ENCODE measurements at places on chromosomes 3 and 15. TPM values are rescaled to one million over a fixed set of nuclear protein-coding genes. Genes with fewer than 3 reads are reported as not detected.

The PAQR5 gene
- 28.3 TPM for polyA plus RNA-seq

The PRKCI gene
- 66.2 TPM for polyA plus RNA-seq

The PLA2G4F gene
- polyA plus RNA-seq: 40.9 TPM

The EAF1 gene
- polyA plus RNA-seq: 15.7 TPM

The TMC3 gene
- polyA plus RNA-seq: 0.08 TPM

GRCh38 chr3:23961066-23961465 lies 16.0 kb downstream of the NR1D2 start:
- no peak for DNase-seq

DNA sequence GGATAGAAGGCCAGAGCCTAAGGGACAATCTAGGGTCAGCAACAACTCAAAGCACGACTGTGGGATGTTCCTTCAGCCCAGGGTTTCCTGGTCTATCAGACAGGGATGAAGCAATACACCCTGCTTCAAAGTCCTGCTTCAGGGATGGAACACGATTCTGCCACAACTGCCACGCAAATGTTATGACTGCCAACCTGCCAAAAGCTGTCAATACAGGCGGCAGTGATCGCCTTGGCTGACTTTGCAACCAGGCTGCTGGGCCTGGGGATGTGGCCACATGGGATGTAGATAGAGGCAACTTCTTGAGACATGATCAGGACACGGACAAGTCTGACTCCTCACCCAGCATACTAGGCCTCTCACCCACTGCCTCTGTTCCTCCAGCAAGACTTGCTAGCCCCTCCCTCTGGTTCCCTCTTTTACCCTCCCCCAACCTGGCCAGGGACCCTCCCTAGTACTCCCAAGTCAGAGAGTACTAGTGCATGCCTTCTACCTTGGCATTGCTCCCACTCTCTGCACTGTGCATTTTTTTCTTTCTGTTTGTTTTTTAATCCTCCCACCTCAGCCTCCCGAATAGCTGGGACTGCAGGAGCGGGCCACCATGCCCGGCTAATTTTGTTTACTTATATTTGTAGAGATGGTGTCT lies 7.6 kb downstream of the CCDC12 start:
- no peak for DNase-seq

DNA sequence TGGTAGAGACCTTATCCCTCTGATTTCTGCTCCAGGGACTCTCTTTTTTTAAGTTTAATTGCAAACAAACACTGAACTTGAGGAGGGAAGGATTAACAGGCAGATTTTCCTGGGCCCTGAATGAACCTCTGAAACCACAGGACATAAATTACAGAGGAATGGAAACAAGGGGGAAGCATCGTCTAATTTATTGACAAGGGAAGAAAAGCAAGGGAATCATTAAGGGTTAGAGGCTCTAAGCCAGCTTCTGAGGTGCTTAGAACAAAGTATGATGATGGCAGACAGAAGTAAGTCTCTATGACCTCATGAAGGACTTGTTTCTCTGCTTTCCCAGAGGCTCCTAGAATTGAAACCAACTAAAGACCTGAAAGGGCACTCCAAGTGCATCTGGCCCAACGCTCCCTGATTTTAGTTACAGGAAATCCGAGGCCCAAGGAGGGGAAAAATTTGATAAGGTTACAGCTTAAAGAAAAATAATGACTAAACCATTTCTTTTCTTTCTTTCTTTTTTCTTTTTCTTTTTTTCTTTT lies 244.7 kb upstream of the NR2E3 start:
- DNase-seq: no peak

DNA sequence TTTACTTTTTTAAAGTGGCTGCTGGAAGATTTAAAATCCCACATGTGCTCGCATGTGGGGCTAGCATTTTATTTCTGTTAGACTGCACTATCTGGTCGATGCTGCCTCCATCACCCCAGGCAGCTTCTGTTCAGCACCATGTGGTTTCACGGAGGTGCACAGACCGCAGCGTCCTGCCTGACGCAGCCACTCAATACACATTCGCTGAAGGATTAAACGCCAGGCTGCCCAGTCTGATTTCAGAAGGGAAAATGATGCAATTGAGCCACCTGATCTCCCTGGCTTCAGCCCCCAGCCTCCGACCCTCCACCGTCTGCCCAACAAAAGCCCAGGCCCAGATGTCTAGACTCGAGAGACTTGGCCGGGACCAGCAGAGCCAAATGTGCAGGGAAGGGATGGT lies 84.5 kb downstream of the MEGF11 start:
- no peak for DNase-seq

GRCh38 chr3:177824841-177825240 lies 627.6 kb upstream of the TBL1XR1 start:
- DNase-seq: no peak

- no peak for DNase-seq
Observed at GRCh38 chr15:50278496-50278895, 13.0 kb upstream of the HDC start.

DNA sequence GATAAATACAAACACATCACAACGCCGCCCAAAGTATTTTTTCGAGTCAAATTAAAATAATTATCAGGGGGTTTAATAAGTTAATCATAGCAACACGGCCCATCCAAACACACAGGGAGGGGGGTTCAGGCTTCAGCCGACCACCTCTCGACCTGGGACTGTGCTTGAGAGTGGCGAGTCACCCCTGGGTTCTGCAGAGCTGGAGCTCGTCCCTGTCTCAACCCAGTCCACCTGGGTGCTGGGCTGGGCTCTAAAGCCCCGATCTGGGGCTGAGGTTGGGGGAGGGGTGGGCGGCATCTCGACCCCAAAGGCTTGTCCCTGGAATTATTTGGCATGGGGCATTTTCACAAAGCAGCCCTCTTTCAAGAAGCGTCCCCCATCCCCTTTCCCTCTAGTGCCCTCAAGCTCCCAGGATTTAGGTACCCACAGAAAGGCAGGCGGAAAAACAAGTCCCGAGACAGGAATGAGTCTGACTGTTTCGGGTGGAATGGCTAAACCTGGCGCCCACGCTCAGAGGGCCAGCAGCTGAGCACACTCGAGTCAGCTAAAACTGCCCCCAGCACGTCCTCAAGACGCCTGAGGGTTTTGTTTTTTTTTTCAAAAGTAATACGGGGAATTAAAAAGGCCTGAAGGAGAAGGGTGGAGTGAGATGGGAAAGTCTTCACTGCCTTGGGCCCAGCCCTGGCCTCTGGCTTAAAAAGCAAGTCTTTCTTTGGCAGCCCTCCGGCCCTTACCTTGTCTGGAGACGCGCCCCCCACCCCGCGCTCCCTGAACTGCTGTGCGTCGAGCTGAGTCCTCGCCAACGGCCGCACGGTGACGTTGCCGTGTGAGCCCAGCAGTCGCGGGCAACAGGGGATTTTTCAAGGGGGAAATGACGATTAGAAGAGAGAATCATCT lies 32.5 kb downstream of the NR2F2 start:
- no peak for DNase-seq

DNA sequence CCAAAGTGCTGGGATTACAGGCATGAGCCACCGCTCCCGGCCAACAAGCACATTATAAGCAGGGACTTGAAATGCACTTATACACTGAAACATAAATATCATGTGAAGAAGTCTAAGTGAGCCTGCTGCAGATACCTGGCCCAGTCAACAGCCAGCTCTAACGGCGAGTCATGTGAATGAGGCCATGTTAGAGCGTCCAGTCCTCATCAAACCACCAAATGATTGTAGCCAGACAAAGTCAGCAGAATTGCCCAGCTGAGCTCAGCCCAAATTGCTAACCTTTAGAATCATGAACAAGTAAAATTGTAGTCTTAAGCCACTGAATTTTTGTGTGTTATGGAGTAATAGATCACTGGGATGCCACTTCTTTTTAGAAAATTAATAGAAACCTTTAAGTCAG lies 37.8 kb upstream of the UACA start:
- DNase-seq: no peak

DNA sequence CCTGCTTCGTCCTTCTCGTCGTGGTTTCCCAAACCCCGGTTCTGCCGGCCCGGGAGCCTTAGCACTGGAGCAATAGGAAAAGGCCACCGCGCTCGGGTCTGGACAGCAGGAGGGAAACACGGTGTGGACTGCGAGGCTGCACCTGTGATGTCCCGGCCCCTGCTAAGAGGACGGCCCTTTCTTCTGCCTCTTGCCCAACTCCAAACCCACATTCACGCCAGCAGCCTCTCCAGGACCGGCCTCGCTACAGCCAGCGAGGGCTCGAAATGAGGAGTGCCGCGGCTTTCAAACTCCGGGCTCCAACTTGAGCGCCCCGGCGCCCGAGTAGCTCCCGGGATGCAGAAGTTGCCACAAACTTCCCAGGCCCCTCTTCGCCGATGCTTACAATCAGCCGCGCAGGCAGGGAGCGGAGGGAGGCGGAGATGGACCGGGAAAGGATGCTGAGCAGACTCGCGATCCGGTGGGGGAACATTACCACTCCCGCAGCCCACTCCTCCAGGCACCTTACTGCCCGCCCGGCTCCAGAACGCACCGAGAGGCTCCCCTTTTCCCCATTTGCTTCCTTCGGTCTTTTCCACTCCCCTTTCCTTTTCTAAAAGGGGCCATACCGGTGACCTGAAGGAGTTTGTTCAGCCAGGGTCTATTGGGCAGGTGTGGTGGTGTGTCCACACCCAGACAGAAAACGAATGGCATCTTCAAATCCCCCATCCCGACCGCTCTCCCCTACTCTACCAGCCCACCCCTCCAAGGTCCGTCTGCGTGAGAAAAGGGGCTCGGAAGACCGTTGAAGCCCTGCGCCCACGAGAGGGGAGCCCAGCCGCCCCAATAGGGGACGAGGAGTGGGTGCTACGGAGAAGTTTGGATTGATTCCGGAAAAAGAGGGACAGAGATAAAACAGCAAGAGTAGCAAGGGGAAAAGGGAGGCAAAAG lies 18.8 kb upstream of the SATB1 start:
- no peak for DNase-seq

All from left renal cortex interstitium (tissue), 4 donors.